ENCODE measurements at places on chromosomes 16 and 17. TPM values are rescaled to one million over a fixed set of nuclear protein-coding genes. Genes with fewer than 3 reads are reported as not detected.

Gene KRT13
- 0.78 TPM for total RNA-seq

Gene KRTAP9-4
- total RNA-seq: not detected

Gene HCRT
- not detected for total RNA-seq

Gene CCDC200
- not detected for total RNA-seq

Gene PAQR4
- 77.4 TPM for total RNA-seq

Gene TSPOAP1
- total RNA-seq: not detected

Gene LGALS9
- not detected for total RNA-seq

Gene SMPD3
- not detected for total RNA-seq
